ENCODE measurements at places on chromosomes 5 and 9.
A peak's percentile ranks its signal among the peaks of the same experiment; 100 is the strongest.

- peak overlapping the region; percentile 5 for H3K4me3 ChIP-seq
- no peak for DNase-seq
- H3K27me3 ChIP-seq, result no peaks in the 10 kb centered on the region
- H3K4me1 ChIP-seq, result peaks cover 44% of the 10 kb centered on the region
- peaks cover 16% of the 10 kb centered on the region for H3K36me3 ChIP-seq
- no peak overlapping the region for H3K27ac ChIP-seq
Measured at GRCh38 chr9:36194326-36195000, 3.7 kb downstream of the CLTA start.

- no peak for DNase-seq
- H3K4me1 ChIP-seq, result peaks cover 11% of the 10 kb centered on the region
- peaks cover 88% of the 10 kb centered on the region for H3K27me3 ChIP-seq
- H3K4me3 ChIP-seq, result peak overlapping the region; percentile 39
- peaks cover 1% of the 10 kb centered on the region for H3K36me3 ChIP-seq
Measured at GRCh38 chr5:93572101-93572607, 8.9 kb downstream of the NR2F1-AS1 start.

DNA sequence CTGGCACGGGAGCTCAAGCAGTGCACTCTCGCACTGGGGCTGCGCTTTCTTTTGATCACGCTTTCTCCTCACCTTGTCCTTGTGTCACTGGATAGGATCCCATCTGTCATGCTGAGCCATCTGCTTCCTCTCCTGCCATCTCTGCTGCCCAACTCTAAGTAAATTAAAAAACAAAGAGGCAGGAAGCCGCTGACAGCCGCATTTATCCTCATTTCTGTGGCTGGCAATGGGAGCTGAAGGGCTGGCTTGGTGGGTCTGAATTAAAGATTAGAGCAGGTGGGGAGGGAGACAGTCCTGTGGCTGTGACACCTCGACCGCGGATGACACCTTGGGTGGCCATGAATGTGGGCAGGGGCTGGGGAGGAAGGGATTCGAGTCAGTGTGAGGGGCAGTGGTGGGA, 159.2 kb upstream of the ALDH1B1 start:
- H3K27me3 ChIP-seq, result peaks cover 11% of the 10 kb centered on the region
- peaks cover 2% of the 10 kb centered on the region for H3K4me1 ChIP-seq
- no peak overlapping the region for H3K27ac ChIP-seq
- no peaks in the 10 kb centered on the region for H3K36me3 ChIP-seq
- no peak for DNase-seq

DNA sequence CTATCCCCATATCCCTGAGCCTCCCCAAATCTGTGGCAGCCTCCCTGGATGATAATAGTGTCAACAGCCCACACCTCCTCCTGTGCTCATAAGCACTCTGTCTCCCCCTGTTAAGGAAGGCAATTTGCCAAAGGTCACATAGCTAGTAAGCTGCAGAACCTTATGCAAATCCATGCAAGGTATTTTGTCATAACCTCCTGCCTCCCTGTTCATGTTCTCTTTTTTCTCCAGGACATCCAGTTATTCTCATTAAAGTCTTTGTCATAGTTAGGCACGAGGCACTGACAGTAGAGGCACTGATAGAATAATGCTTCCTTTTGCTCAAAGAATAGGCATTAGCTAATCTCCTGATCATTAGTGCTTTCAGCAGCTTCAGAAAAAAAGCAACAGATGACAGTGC, 10.2 kb upstream of the AUH start:
- H3K27ac ChIP-seq, result no peak overlapping the region
- no peaks in the 10 kb centered on the region for H3K27me3 ChIP-seq
- peaks cover 4% of the 10 kb centered on the region for H3K4me1 ChIP-seq

- H3K27ac ChIP-seq, result no peak overlapping the region
- H3K4me1 ChIP-seq, result peaks cover 1% of the 10 kb centered on the region
- no peak for DNase-seq
- peaks cover 4% of the 10 kb centered on the region for H3K36me3 ChIP-seq
- H3K4me3 ChIP-seq, result no peak overlapping the region
Measured at GRCh38 chr5:64811050-64811640, 42.4 kb downstream of the CWC27 start.

GRCh38 chr5:147037515-147038205, 159.1 kb upstream of the PPP2R2B start:
- H3K27me3 ChIP-seq, result peaks cover 2% of the 10 kb centered on the region
- H3K4me1 ChIP-seq, result no peaks in the 10 kb centered on the region
- no peak for DNase-seq
- H3K36me3 ChIP-seq, result no peaks in the 10 kb centered on the region

GRCh38 chr5:121024416-121025311, 560.6 kb downstream of the PRR16 start:
- H3K27ac ChIP-seq, result no peak overlapping the region
- no peaks in the 10 kb centered on the region for H3K27me3 ChIP-seq
- DNase-seq, result no peak
- no peak overlapping the region for H3K4me3 ChIP-seq
- no peaks in the 10 kb centered on the region for H3K4me1 ChIP-seq
- H3K36me3 ChIP-seq, result no peaks in the 10 kb centered on the region

- no peak overlapping the region for H3K4me3 ChIP-seq
- peaks cover 8% of the 10 kb centered on the region for H3K27me3 ChIP-seq
- no peaks in the 10 kb centered on the region for H3K36me3 ChIP-seq
- H3K4me1 ChIP-seq, result no peaks in the 10 kb centered on the region
Measured at GRCh38 chr9:111828193-111828592, 33.5 kb upstream of the SHOC1 start.

DNA sequence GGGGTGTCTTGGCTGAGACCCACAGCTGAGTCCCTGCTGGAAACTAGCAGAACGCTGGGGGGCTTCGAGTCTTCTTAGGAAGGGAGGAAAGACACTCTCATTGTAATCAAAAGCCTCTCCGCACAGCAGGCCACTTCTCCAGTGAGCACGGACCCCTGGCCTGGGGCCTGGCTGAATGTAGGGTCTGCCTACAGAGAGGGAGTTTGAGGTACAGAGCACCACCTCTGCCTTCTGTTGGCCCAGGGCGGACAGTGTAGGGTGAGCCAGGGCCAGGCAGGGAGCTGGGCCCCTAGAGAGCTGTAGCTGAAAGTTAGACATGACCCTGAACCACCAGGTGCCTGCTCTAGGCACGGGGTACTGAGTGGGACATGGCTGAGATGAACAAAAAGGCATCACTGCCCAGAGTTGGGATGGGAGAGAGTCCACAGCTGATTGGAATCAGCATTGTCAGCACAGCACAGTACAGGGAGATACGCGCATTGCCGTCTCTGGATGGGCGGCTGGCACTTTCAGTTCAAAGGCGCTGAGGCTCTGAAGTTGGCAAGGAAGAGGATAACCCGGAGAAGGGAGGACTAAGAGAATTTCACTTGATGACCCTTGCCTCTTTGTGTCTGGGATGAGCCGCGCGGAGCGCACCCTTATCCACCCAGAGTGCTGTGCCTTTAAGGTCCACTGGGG, 363 bp upstream of the SLC25A48 start:
- H3K27ac ChIP-seq, result no peak overlapping the region
- peaks cover 27% of the 10 kb centered on the region for H3K27me3 ChIP-seq
- DNase-seq, result no peak
- H3K4me1 ChIP-seq, result peaks cover 2% of the 10 kb centered on the region

GRCh38 chr9:19947996-19948395, 159.2 kb upstream of the SLC24A2 start:
- no peak overlapping the region for H3K27ac ChIP-seq
- H3K4me3 ChIP-seq, result no peak overlapping the region
- H3K4me1 ChIP-seq, result peaks cover 28% of the 10 kb centered on the region

DNA sequence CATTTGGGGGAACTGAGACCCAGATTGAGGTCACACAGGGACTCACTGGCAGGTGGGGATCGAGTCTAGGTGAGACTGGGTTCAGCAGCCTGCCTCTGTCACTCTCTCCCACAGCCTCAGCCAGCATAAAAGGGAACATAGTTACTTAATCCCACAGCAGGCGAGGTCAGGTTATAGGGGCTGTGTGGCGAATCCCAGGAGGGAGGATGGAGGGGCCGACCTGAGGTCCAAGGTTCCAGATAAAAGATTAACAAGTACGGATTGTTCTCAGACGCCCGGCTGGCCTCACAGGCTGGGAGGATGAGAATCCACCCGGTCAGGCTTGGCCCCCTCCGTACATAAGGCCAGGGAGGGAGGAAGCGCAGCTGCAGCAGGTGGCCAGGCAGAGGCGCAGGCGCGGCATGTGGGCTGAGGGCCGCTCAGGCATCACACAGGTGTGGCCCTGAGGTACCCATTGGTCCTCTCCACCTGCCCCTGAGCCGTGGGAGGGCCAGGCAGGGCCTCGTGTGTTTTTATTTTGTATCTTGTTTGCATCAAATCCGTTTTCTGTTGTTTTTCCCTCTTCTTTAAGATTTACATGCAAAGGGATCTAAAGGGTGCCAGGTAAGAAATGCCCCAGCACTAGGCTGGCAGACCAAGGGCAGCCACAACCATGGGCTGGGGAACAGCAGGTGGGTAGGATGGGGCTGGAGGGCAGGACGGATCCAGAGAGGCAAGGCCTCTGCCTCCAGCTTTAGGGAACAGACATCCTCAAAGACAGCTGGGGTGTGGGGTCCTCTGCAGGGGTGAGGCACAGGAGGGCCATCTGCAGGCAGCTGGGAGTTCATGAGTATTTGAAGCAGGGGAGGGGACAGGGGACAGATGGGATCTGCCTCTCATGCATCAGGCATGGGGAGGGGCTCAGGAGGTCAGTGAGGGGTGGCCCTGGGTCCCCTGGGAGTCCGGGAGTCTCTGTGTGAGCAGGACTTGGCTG, 3.6 kb downstream of the SUSD3 start:
- no peaks in the 10 kb centered on the region for H3K27me3 ChIP-seq
- H3K36me3 ChIP-seq, result peaks cover 21% of the 10 kb centered on the region
- peaks cover 58% of the 10 kb centered on the region for H3K4me1 ChIP-seq
- peak overlapping the region; percentile 93 for H3K27ac ChIP-seq
- peak overlapping the region; percentile 95 for H3K4me3 ChIP-seq
- DNase-seq, result no peak

- H3K27me3 ChIP-seq, result no peaks in the 10 kb centered on the region
- no peaks in the 10 kb centered on the region for H3K36me3 ChIP-seq
- H3K27ac ChIP-seq, result no peak overlapping the region
- no peak for DNase-seq
- no peak overlapping the region for H3K4me3 ChIP-seq
Measured at GRCh38 chr9:134678206-134678605, 36.6 kb downstream of the COL5A1 start.

GRCh38 chr9:128082151-128082550, 14.1 kb downstream of the SLC25A25 start:
- H3K4me3 ChIP-seq, result no peak overlapping the region
- H3K27ac ChIP-seq, result no peak overlapping the region
- H3K27me3 ChIP-seq, result no peaks in the 10 kb centered on the region

- no peak overlapping the region for H3K4me3 ChIP-seq
- no peaks in the 10 kb centered on the region for H3K36me3 ChIP-seq
- DNase-seq, result no peak
- peaks cover 5% of the 10 kb centered on the region for H3K4me1 ChIP-seq
Measured at GRCh38 chr9:134438195-134438788, 112.0 kb downstream of the RXRA start.

GRCh38 chr9:13990331-13990730, 323.6 kb downstream of the NFIB start:
- no peaks in the 10 kb centered on the region for H3K4me1 ChIP-seq
- no peaks in the 10 kb centered on the region for H3K36me3 ChIP-seq
- H3K27me3 ChIP-seq, result no peaks in the 10 kb centered on the region
- no peak overlapping the region for H3K27ac ChIP-seq
- H3K4me3 ChIP-seq, result no peak overlapping the region

DNA sequence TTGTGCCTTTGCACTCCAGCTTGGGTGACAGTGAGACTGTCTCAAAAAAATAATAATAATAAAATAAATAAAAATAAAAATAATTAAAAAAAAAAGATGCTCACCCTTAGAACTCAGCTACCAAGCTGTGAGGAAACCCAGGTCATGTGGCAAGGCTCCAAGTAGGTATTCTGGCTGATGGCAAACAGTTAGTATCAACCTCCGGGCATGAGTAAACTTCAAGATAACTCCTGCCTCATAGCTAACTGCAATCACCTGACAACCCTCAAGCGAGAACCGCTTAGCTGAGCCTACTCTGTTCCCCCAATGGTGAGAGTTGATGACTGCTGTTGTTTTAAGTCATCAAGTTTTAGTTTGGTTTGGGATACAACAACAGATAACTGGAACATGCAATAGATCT, 6.1 kb upstream of the SLC44A1 start:
- peaks cover 6% of the 10 kb centered on the region for H3K4me1 ChIP-seq
- no peak for DNase-seq
- H3K27ac ChIP-seq, result no peak overlapping the region
- H3K27me3 ChIP-seq, result peaks cover 55% of the 10 kb centered on the region
- H3K36me3 ChIP-seq, result no peaks in the 10 kb centered on the region

- H3K4me3 ChIP-seq, result no peak overlapping the region
- no peaks in the 10 kb centered on the region for H3K36me3 ChIP-seq
- H3K27me3 ChIP-seq, result no peaks in the 10 kb centered on the region
- H3K27ac ChIP-seq, result no peak overlapping the region
Measured at GRCh38 chr5:178826216-178826615, 33.5 kb upstream of the ZNF354B start.

GRCh38 chr9:85927076-85927475, 13.9 kb upstream of the NAA35 start:
- H3K4me3 ChIP-seq, result no peak overlapping the region
- peaks cover 23% of the 10 kb centered on the region for H3K27me3 ChIP-seq
- H3K4me1 ChIP-seq, result no peaks in the 10 kb centered on the region
- no peak overlapping the region for H3K27ac ChIP-seq

DNA sequence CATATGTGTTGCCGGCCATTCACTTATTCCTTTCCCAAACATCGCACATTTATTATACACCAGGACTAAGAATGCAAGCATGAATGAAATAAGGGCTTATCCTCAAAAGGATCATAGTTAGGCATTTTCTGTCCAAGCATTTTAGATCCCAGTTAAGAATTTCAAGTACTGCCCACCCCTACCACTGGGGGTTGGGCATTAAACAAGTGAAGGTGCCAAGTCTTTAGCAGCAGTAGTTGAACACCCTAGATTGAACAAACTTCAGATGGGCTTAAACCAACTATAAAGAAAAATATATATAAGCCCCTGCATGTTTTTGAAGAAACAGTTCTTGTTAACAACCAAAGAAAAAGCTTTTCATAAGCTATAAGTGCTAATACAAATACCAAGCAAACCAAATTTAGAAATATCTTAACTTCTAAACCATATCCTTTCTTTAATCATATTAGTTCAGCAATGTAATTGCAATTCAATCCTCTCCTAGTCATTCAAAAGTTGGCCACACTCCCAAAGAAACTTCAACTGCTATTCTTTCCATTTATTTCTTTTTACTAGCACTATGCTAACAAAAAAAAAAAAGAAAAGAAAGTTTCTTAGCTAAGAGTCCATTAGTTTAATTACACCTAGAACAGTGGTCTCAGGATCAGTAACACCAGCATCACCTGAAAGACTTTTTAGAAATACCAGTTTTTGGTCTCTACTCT, 149.8 kb downstream of the MLLT3 start:
- H3K4me1 ChIP-seq, result peaks cover 21% of the 10 kb centered on the region
- DNase-seq, result no peak
- no peak overlapping the region for H3K4me3 ChIP-seq

- H3K4me1 ChIP-seq, result no peaks in the 10 kb centered on the region
- H3K27ac ChIP-seq, result no peak overlapping the region
- DNase-seq, result no peak
- no peaks in the 10 kb centered on the region for H3K36me3 ChIP-seq
- H3K27me3 ChIP-seq, result no peaks in the 10 kb centered on the region
Measured at GRCh38 chr5:174329738-174330137, 284.2 kb downstream of the NSG2 start.

GRCh38 chr9:7790022-7790818, 9.4 kb downstream of the DMAC1 start:
- peaks cover 2% of the 10 kb centered on the region for H3K4me1 ChIP-seq
- no peak overlapping the region for H3K4me3 ChIP-seq
- no peaks in the 10 kb centered on the region for H3K27me3 ChIP-seq
- H3K27ac ChIP-seq, result no peak overlapping the region

- H3K27me3 ChIP-seq, result no peaks in the 10 kb centered on the region
- no peaks in the 10 kb centered on the region for H3K36me3 ChIP-seq
- H3K4me1 ChIP-seq, result no peaks in the 10 kb centered on the region
Measured at GRCh38 chr5:33148076-33148513, 292.7 kb upstream of the TARS1 start.

All from activated naive CD8-positive, alpha-beta T cell treated with anti-CD3 and anti-CD28 coated beads, Interleukin-2, amount 10 ng/mL, durations not matched to agents 7 days and 5 days (primary cell).